ENCODE measurements at places on chromosomes 1 and 21.

- peak; percentile 16 for DNase-seq
Observed at GRCh38 chr1:29519788-29520110, 283.4 kb downstream of the PTPRU start.

GRCh38 chr1:11784993-11785769 lies 20.6 kb downstream of the MTHFR start:
- peak; percentile 50 for DNase-seq

DNA sequence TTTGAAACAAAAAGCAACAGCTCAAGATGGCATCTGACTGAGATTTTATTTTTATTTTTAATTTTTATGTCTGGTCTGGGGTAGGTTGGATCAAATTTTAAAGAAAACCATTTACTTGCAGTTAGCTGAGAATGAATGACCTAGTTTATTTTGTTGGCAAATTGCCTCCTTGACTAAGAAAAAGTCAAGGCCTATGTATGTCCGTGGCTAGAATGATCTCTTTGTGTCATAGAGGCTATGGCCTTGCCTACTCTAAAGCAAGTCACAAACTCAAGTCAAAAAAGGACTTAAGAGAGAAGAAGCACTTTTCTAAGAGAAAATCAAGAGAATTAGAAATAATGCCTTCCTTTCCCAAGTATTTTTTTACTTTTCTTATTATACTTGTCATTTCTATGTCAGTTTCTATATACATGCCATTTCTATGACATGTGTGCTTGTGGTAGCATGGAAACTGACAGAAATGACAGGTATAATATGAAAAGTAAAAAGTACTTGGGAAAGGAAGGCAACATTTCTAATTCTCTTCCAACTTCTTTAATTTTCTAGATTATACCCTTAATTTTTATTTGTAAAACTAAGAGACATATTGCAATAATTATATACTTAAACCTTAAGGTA lies 136.7 kb downstream of the CENPF start:
- no peak for DNase-seq

GRCh38 chr21:39047046-39047445 lies 136.2 kb downstream of the PSMG1 start:
- DNase-seq: no peak

DNA sequence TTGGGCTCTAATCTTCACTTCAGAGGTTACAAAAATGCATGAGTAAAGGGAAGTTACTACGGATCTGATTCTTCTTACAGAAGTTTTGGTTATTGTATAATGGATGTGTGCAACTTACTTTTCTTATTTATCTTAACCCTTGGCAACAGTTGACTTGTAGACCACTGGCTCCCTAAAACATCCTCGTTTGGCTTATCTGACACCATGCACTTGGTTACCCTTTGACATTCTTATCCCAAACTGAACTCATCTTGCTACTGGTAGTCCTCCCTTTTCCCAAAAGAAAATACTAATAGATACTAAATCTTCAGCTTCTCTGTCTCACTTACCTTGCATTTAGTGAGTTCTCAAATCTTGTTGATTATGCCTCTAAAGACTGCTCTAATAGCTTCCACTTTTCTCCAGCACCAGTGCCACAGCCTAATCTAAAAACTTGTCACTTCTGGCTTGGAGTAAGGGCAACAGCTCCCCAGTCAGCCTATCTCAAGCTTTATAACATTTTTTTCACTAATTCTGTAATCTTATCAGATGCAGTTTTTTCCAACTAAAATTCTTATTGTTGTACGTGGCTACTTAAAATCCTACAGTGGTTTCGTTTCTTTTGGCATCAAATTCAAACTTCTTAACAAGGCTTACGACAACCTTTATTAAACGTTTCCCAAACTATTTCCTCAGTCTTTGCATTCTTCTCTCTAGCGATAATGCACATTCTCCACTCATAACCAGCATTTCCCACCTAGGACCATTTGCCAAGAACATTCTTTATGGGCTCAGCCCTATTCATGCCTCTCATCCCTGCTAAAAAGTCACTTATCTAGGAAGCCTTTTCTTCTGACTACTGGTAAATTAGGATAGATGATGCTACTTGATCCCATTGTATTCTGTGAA lies 204.2 kb downstream of the KCNT2 start:
- DNase-seq: peak; percentile 75

- DNase-seq: peak; percentile 93
Observed at GRCh38 chr1:22747021-22747734, 36.5 kb downstream of the EPHB2 start.

GRCh38 chr1:167749741-167750140 lies 28.0 kb downstream of the MPZL1 start:
- no peak for DNase-seq

GRCh38 chr1:212677136-212677535 lies 22.5 kb downstream of the BATF3 start:
- DNase-seq: no peak

GRCh38 chr1:154937988-154938386 lies 1.5 kb upstream of the PMVK start:
- DNase-seq: no peak

GRCh38 chr1:197843401-197843800 lies 59.0 kb upstream of the C1orf53 start:
- DNase-seq: no peak

- DNase-seq: no peak
Observed at GRCh38 chr1:44606701-44607281, 67.5 kb downstream of the TMEM53 start.

GRCh38 chr21:25885880-25886279 lies 151.1 kb downstream of the GABPA start:
- DNase-seq: no peak

- no peak for DNase-seq
Observed at GRCh38 chr1:119347858-119348257, 20.7 kb upstream of the HAO2 start.

Data from astrocyte of the spinal cord (primary cell).